Stimulated activated CD8-positive, alpha-beta memory T cell treated with anti-CD3 and anti-CD28 coated beads, Interleukin-2, amount 100 ng/mL, for 1 hour (primary cell): ENCODE measurements at places on chromosomes 3 and 15.

DNA sequence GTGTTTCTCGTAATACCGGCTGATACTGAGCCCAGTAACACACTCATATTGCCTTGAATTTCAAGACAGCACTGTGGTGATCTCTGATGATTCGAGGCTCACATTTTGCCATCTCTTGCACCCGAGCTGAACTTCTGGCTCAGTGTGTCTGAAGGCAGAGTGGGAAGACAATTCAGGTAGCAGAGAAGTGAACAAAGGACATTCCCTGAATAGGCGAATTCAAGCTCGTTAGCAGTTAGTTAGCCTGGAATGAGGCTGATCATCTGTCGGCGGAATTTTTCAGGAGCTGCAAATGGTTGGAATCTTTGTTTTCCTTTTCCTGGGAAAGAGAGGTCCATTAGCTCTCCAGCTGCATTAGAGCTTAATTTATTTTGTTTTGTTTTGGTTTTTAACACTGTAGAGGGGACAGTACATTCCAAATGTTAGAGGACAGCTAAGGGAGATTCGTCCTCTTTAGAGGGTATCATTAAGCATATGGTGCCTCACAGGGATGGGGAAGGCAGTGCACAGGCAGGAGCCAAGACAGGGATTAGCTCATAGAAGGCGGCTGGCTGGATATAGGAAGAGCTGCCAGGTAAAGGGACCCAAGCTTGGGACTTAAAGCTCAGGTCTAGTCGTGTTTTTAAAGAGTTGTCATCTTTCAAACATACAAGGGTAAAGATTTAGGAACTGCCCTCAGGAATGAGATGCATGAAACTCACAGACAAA is 119.7 kb upstream of the DLG1 start:
- DNase-seq: no peak

- no peak for DNase-seq
Measured at GRCh38 chr3:148682997-148683396, 14.7 kb upstream of the AGTR1 start.

- no peak for DNase-seq
Measured at GRCh38 chr3:97934980-97935695, 37.1 kb downstream of the RIOX2 start.

GRCh38 chr15:89490081-89490813 is 6.1 kb downstream of the RHCG start:
- DNase-seq: no peak

GRCh38 chr3:141457624-141458236 is 29.1 kb upstream of the RASA2 start:
- no peak for DNase-seq

GRCh38 chr3:71702131-71703024 is 22.8 kb downstream of the EIF4E3 start:
- no peak for DNase-seq

DNA sequence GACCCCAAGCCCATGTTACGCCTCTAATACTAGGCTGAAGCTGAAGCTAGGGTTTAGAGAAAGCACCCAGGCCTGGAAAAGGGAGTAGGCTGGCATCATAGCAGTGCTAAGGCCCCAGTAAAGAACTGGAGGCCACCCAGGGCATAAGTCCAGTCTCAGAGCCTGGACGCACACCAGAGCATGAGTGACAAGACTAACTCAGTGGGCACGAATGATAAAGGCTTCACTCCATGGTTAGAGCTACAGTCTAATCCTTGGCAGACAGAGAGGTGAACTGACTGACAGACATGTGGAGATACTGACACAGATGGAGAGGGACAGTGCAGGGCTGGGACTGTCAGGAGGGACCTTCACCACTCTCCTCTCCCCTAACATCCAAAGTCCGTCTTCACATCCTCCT is 139.8 kb downstream of the KCNMB2 start:
- DNase-seq: no peak

- no peak for DNase-seq
Measured at GRCh38 chr3:73228437-73228836, 167.0 kb downstream of the EBLN2 start.
